Smooth muscle cell of the brain vasculature (primary cell): ENCODE measurements at places on chromosomes 4 and X.

DNA sequence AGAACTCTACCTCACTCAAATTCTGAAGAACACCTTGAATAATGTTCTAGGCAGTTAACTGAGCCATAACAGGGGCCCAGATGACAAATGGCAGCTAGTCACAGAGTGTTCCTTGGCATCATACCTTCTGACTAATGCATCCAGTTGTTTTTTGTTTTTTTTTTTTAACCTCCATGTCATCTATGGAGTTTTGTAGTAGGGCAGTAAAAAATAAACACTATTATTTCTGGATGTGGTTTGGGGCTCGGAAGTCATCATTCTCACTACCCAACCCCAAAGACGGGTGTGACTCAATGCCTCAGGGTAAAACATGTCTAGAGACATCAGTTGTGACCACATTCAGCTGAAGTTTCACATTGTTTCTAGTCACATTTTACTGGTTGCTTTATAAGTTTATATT, 31.2 kb upstream of the MCF2 start:
- DNase-seq = no peak

- no peak for DNase-seq
Measured at GRCh38 chrX:40644176-40644575, 3.2 kb downstream of the CXorf38 start.

DNA sequence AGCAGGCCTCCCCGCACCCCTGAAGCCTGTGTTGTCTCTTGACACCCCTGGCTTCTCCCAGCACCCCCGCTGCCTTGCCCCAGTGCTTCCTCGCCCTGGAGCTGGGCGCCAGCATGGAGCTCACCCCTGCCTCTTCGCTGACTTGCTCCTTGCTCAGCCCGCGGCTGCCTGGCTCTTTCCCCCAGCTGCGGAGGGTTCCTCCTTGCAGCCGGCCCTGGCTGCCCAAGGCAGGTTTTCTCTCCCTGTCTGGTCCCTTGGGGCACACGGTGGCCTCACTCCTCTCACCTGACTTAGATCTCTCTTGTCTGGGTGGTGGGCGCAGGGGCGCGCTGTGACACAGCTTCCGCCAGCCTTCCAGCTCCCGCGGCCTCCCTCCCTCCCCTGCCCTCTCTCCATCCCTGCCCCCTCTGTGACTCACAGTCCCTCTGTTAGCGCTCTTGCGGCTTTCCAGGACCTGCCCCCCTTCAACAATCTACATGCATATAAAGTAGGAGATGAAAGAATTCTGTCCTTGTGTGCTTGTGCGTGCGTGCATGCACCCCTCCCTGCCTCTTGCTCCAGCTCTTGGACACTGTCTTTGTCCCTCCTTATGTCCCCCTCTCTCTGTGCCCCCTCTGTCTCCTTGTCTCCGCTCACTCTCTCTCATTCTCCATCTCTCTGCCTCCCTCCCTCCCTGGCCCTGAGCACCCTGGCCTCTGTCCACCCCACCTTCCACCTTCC, 2.2 kb downstream of the PLXNB3 start:
- no peak for DNase-seq

DNA sequence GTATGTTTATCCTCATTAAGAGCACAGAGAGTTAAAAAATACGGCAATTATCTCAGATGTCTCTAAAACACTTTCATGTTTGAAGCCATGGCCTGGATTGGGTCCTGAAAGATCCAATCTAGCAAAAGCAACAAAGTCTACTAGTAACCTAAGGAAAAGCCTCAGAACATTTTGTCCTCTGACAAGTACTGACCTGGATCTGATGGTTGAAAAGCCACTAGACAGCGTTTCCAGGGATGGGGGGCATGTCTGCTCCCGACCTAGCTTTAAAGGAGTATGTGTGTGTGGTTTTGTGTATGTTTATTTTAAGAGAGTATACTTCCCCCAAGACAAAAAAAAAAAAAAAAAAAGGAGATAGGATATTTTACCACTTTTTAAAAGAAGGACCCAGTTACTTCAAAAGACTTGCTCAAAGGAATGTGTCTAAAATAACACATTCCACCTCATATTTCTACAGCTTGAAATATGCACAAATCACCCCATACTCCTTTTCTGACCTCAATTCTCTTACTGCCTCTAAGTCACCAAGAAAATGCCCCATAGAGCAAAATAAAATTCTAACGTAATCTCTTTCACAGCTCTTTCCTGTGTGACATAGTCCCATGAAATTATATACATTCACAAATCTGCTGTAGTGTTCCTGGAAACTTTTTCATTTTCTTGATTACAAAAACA, 189.0 kb upstream of the TTC29 start:
- no peak for DNase-seq

DNA sequence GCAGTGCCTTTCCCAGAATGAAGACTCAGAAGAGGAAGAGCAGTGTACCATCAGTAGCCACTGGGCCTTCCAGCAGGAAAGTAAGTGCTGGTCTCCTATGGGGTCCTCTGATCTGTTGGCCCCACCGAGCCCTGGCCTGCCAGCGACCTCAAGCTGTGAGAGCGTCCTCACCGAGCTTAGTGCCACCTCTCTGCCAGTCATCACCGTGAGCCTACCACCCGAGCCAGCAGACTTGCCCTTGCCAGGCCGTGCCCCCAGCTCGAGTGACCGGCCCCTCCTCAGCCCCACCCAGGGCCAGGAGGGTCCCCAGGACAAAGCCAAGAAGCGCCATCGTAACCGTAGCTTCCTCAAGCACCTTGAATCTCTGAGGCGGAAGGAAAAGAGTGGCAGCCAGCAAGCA, 69.7 kb downstream of the STARD8 start:
- DNase-seq = no peak

- no peak for DNase-seq
Measured at GRCh38 chrX:9628779-9629493, 136.7 kb downstream of the GPR143 start.

DNA sequence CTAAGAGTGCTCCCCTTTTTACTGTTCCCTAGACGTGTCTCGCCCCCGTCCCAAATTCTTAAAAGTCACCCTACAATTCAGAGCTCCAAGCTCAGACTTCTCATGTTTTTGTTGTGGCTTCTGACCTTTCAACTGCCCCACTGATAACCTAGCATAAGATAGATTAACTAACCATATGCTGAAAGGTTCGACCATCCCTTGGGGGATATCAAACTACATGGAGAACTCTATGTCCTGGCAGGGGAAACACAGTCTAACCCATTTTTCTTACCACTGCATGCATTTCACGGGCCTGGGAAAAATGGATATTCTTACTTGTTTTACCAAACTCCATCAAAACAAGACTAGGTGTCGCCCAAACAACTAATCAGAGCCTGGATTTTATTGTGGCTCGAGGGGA, 236.4 kb upstream of the MID1 start:
- DNase-seq = no peak

- no peak for DNase-seq
Measured at GRCh38 chr4:113982181-113982580, 2.7 kb upstream of the ARSJ start.

GRCh38 chr4:136863756-136864155, 668.5 kb downstream of the PCDH18 start:
- DNase-seq = no peak
